Small intestine (tissue), 16 donors: ENCODE measurements at places on chromosomes 7 and 10.

DNA sequence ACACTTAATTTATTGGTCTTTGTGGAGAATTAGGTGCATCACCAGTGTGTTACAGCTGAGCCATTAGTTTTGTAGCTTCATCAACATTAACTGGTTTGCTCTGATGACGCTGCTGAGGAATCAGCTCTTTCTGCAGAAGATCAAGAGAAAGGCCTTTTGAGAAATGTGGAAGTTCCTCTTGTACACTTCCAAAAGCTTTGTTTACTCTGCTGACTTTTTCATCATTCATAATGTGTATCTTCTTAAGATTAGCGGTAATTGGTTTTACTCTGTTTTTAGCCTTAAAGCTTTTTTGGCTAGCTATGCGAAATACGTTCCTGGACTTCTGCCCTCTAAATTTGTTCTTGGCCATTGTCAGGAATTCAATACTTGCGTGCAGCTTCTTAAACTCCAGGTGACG, 8.2 kb upstream of the PHYH start:
- DNase-seq = no peak

DNA sequence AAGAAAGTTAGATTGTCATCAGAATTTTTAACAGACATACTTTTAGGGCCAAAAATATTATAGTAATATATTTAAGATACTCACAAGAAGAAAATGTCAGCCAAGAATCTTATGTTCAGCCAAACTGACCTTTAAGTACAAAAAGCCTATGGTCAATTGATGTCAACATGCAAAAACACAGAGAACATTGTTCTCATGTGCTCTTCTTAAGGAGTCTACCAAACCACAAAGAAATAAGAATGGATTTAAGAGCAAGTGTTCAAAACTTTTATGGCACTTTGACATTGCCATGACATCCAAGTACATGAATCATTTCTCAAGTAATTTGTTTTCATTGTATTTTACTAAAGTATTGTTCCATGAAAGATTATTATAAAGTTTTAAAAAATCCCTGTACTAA, 180.4 kb downstream of the TMEM26 start:
- DNase-seq = no peak

GRCh38 chr10:94066411-94066810, 72.7 kb downstream of the PLCE1 start:
- no peak for DNase-seq

- DNase-seq = no peak
These were observed 26.9 kb downstream of the NUP205 start for GRCh38 chr7:135584362-135585353.

DNA sequence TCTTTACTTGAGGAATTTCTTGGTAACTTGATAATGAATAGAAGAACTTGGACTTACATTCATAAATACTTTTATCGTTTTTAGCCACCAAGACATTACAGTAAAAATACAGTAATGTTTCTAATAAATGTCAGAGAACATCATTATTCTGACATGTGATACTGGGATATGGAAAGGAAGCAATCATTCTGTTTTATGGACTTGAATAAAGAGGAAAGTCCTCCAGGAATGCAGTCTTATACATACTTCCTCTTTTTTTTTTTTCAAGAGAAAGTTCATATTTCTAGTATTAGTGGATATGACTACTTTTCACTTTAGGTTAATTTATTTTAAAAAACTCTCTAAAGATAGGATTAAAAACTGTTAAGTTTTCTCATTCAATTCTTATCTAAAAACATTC, 220.0 kb upstream of the SEMA3C start:
- DNase-seq = no peak

DNA sequence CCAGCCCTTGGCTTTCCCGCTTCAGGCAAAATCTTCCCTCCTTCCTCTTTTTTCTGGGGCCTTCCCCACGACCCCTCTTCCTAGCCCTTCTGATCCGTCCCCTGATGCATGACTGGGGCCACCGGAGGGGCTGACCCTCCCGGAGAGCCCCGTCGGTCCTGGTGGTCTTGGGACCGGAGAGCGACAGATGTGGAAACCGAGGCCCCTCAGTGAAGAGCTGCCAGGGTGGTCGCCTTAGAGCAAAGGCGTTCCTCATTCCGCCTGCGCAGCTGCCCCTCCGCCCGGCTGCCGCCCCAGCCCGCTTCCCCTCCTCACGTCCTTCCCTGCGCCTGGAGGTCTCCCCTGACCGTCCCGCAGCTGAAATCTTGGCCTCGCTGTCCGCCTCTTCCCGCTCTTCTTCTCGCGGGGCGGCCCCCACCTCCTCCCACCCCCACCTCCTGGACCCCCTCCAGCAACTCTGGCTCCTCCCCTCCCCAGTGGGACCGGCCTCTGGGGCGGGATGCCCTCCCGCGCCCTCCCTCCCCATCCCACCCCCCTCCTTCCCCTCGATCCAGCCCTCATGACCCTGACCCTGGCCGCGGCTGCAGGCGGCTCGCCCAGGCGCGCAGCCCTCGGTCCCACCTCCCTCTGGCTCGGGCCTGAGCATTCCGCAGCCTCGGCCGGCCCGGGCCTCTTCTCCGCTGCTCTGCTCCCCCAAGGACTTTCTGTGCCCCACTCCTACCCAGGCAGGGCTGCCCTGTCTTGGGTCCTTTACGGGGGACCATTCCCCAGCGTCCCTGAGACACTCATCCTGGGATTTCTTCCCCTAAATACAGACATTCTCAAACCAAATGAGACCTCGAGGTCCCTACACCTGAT, at the start of gene RARRES2:
TSS of gene RARRES2 (minus strand) at position 367 of the 858 bp plus-strand sequence. CDS start 1,020 bp downstream, outside the sequence.
- no peak for DNase-seq

DNA sequence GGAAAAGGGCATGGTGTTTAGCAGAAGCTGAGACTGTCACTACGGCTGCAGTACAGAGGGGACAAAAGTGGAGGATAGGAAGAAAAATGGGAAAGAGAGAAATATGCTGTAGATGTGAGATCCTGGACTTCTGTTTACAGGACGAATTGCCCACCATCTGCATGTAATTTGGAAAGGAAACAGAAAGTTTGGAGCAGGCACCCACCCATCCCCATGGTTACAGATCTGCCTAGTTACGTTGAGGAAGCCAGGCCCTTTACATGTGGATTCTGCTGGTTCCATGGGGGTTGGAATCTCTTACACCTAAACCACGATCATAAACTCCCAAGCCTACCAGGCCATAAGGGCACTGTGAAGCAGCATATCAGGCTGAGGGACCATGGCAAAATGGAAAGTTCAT, 84.3 kb downstream of the WDFY4 start:
- DNase-seq = no peak

DNA sequence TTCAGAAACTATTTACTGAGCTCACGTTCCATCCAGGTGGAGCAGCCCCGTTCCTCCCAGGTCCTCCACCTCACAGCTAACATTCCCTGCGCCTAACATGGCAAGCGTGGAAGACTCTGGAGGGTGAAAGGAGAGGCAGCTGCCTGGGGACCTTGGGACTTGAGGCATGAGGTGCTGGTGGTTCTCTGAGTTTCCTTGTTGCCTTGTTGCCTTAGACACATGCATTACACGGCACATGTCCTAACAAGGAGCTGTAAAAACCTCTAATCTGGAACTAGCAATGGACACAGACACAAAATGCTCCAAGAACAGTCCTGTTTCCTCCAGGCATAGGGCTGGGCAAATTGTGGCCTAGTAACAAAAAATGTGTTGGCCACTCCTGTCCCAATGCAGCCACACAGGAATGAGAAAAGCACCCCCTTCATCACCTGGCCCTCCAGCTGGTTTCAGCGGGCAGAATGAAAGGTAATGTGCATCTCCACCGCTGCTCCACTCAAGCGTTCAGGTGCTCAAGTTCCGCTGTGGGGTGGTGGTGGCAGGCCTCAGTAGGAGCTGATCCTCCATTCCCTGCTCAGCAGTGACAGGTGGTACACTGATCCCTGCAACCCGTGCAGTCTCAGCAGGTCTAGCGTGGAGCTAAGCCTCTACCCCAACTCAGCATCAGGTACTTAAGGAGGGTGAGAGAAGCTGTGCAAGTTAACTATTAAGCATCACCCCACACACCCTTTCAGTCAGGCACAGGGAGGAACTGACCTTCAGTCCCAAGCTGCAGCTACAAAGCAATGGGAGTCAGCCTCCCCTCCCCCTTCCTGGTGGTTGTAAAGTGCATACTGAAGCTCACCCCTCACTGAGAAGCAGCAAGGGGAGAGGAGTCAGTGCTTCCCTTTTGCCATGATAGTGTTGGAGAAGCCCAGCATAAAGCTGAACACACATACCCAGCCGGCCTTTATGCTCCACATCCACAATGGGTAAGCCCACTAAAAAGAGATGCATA, 382.8 kb downstream of the SDK1 start:
- DNase-seq = peak; percentile 90

DNA sequence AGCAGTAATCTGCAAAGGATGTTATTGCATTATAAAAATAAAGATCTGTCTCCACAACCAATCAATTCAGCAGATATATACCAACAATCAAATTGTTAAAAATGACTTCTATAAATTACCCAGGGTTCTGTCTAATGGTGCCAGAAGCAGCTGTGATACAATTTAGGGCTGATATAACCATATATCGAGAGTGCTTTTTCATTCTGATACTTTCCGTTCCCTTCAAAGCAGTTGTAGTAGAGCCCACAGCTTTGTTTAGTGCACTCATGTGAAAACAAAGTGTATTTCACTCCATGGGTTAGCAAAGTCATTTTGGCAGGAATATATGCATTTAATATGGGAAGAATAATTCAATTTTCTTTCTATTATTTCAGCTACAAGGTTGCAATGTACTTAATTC, 83.1 kb upstream of the CHCHD3 start:
- DNase-seq = no peak

GRCh38 chr7:5525271-5526099, 101.9 kb upstream of the TNRC18 start:
- DNase-seq = peak; percentile 81

GRCh38 chr10:4255751-4256150, 470.7 kb upstream of the KLF6 start:
- DNase-seq = no peak

- DNase-seq = no peak
These were observed 291.3 kb upstream of the PHYHIPL start for GRCh38 chr10:58885146-58885545.

GRCh38 chr7:76155938-76156337, 45.8 kb upstream of the SRRM3 start:
- no peak for DNase-seq

DNA sequence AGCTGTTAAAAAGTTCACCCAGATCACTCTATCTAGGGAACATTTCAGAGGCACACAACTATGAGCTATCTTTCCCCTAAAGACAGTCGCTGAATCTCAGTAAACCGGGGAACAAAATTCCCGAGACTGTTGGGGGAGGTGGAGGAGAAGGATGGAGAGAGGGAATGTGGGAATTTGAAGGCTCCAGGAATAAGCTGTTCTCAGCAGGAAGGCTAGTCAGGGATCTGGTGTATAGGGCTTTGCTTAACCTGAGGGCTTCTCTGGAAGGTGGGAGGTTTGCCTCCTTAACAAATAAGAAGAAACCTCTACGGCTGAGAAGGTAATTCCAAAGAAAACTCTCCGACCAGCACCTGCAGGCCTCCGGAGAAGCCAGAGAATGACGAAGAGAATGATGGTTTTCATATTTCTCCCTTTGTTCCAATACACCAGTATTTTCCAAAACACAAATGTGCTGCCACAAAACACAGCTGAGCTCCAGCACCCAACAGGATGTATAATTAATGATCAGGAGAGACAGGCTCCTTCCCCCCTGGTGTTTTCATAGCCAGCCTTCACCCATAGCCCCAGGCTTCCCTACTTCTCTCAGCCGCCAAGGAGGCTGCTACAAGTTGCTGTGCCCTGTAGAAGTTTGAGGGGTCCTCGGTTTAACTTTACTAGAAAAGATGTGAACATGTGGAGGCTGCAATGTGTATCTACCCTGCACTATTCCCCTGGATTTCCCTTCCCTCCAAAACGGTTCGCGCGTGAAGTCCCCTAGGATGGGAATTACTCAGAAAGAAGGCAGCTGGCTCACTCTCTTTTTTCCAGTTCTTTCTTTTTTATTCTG, 2.0 kb downstream of the KCNMA1 start:
- DNase-seq = no peak

DNA sequence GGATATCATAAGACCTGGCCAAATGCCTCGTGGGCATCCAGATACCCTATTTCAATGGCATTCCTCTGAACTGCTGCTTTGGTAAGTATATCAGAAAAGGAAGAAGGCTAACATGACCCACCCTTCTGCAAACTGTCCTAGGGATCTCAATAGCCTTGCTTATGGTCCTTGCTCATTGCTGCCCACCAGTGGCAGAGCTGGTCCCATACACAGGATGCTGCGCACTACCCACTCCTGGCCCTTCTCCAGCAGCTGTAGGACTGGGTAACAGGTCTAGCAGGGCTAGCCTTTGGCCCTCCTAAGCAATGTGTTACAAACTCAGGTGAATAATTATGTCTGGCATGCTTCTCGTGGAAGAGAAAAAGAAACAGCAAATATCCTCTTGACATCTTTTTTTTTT, 72.5 kb downstream of the C10orf90 start:
- DNase-seq = peak; percentile 38

GRCh38 chr7:66779669-66780409, 39.3 kb downstream of the RABGEF1 start:
- DNase-seq = peak; percentile 20

- DNase-seq = no peak
These were observed 25.2 kb downstream of the SFTPD start for GRCh38 chr10:79923669-79924068.

DNA sequence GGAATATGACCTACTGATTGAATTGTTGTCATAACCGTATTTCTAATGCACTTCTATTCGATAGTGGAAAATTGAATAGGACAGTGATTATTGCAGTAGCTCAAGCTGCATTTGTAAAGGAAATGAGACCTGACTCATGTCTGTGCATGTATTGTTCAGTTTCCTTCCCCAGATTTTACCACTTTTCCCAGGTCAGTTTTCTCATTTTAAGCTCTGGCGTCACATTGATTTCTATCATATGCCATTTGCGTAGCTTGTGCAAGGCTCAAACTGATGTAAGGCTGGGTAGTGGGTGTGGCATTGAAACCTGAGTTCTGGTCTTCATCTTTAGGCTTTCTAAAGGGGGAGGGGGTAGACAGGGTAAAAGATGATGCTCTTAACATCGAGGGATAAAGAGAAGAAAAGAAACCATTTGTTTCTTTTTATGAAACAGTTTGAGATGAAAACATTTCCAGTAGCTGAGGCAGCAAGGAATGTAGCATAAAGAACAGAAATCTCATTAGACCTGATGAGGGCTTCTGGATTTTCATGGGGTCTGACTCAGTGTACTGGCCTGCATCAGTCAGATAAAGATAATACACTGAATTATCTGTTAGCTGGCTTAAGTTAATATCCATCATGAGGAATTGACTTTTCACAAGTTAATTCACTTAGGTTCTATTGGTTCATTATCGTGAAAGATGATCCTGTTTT, 182.3 kb upstream of the CDCA7L start:
- no peak for DNase-seq
